ENCODE measurements at places on chromosomes 7 and 10.

- no peak for DNase-seq
- no peak overlapping the region for H3K27ac ChIP-seq
- no peaks in the 10 kb centered on the region for H3K4me1 ChIP-seq
- H3K36me3 ChIP-seq: no peaks in the 10 kb centered on the region
- H3K4me3 ChIP-seq: no peak overlapping the region
- no peaks in the 10 kb centered on the region for H3K27me3 ChIP-seq
Observed at GRCh38 chr7:31067491-31067890, 15.4 kb downstream of the ADCYAP1R1 start.

DNA sequence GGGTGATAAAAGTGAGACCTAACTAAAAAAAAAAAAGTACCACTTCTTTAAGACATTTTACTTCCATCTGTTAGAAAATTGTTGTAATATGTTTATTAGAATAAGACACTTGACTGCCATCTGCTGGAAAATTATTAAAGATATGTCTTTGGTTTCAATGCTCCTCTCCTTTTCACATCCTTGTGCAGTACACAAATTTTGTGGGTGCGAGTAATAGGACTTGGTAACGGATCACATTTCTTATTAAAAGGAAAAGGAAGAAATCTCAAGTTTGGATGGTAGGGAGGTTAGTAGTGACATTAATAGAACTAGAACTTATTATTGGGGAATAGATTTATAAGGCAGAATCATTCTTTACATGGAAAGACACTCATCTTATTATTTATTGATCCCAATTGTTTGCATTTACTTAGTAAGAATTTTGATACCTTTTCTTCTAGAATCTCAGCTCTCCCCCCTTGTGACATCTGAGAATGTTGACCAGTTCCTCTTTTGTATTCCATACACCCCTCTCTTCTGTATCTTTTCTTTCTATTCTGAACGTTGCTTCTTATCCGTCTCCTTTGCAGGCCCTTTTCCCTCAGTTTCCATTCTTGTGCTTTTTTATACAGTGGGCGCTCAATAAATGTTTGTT is 43.0 kb upstream of the RPA3 start:
- H3K4me3 ChIP-seq: peak overlapping the region; percentile 74
- peak overlapping the region; percentile 87 for H3K27ac ChIP-seq
- no peaks in the 10 kb centered on the region for H3K27me3 ChIP-seq
- no peaks in the 10 kb centered on the region for H3K36me3 ChIP-seq

GRCh38 chr10:69323622-69324021 is 45.3 kb downstream of the HK1 start:
- H3K4me1 ChIP-seq: peaks cover 79% of the 10 kb centered on the region
- H3K27me3 ChIP-seq: no peaks in the 10 kb centered on the region
- no peak overlapping the region for H3K27ac ChIP-seq
- H3K4me3 ChIP-seq: no peak overlapping the region

DNA sequence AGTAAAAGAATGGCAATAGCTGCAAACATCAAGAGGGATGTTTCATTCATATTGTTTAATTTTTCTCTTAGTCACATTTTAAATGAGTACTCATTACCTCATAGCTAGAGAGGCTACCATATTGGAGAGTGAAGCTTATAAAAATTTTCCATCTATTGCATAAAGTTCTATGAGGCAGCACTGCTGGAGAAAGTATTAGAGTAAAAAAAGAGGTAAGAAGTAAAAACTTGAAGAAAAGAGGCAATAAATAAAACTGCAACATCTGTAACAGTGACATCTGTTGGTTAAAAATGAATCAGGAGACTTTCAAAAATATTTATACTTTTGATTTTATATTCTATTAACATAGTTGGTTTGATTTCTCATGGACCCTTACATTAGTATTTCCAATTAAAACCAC is 284.5 kb upstream of the SEMA3D start:
- peaks cover 7% of the 10 kb centered on the region for H3K4me1 ChIP-seq
- H3K27me3 ChIP-seq: no peaks in the 10 kb centered on the region
- no peak overlapping the region for H3K27ac ChIP-seq
- no peak for DNase-seq

DNA sequence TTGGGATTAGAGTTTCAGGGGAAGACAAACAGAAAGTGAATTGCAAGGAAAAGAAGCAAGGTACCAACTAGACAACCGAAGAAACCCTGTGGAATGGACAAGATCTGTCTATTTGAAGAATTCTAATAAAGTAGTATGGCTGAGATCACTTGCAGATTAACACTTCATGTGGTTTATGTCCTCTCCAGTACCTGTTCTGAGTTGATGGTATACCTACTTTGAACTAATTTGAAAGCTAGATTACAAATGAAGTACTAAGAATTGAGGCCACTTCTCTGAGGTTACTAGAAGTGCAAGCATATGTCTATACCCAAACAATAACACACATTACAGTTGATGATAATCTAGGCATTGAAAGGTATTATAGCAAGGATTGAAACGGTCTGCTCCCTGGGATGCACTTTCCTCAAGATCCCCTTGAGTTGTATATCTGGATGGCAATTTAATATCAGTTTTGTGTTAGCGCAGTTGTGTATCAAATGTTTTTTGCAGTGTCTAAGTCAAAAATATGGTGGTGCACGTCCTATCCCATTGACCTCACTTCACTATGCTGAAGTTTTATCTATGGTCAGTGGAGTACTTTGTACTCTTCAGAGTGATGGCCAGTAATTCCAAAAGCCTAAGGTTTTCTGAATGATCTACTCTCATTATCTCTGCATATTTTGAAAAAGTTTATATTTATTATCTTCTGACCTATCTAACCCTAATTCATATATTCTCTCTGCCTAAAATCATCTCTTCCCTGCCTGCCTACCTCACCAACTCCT is 25.9 kb downstream of the ZNF277 start:
- peaks cover 11% of the 10 kb centered on the region for H3K36me3 ChIP-seq
- DNase-seq: no peak
- no peak overlapping the region for H3K27ac ChIP-seq
- no peak overlapping the region for H3K4me3 ChIP-seq

- no peak overlapping the region for H3K4me3 ChIP-seq
- no peak for DNase-seq
- H3K4me1 ChIP-seq: peaks cover 45% of the 10 kb centered on the region
- no peaks in the 10 kb centered on the region for H3K27me3 ChIP-seq
Observed at GRCh38 chr10:133399123-133399601, 5.2 kb downstream of the MTG1 start.

- no peak overlapping the region for H3K27ac ChIP-seq
- peaks cover 5% of the 10 kb centered on the region for H3K36me3 ChIP-seq
- DNase-seq: no peak
Observed at GRCh38 chr10:3432081-3432825, 259.7 kb upstream of the PITRM1 start.

- H3K27me3 ChIP-seq: no peaks in the 10 kb centered on the region
- no peak overlapping the region for H3K27ac ChIP-seq
- H3K4me3 ChIP-seq: no peak overlapping the region
- DNase-seq: no peak
- H3K36me3 ChIP-seq: no peaks in the 10 kb centered on the region
Observed at GRCh38 chr7:39069896-39070881, 92.5 kb downstream of the POU6F2 start.

DNA sequence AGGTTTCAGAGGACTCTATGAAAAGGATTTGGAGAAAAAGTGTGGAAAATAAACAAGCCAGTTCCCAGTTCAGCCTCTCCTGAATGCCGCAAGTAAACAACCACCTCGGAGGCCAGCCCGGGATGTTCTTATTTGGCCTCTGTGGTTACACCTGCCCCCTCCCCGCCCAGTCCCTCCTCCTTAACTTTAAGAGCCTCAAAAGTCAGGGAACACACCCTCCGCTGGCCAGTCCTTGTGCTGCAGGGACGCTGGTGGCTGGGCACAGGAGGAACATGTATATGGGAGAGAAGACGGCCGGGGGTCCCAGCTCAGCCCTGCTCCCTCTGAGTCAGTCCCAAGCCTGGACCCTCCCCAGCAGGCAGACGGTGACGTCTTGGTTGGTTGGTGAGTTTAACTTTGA is 6.1 kb downstream of the CHST3 start:
- H3K27ac ChIP-seq: no peak overlapping the region
- peaks cover 43% of the 10 kb centered on the region for H3K4me1 ChIP-seq
- no peak for DNase-seq
- H3K4me3 ChIP-seq: no peak overlapping the region
- H3K36me3 ChIP-seq: no peaks in the 10 kb centered on the region
- peaks cover 17% of the 10 kb centered on the region for H3K27me3 ChIP-seq

DNA sequence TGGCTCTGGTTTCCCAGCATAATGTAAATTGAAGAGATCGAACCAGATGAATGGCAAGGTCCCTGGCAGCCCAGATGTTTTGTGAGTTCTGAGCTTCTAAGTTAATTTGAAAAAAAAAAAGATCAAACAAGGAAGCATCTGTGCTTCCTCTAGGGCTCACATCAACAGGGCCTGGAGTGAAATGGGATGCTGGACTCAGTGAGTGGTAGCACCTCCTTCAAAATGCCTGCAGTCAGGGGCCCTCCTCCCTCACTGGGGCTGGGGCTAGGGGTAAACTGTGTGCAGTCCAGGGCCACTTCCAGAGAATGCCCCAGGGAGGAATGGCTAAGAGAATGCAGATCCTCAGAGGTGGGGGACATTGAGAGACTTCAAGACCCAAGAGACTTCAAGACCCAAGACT is 6.0 kb upstream of the CUEDC2 start:
- DNase-seq: no peak
- no peak overlapping the region for H3K27ac ChIP-seq
- peaks cover 38% of the 10 kb centered on the region for H3K4me1 ChIP-seq
- H3K4me3 ChIP-seq: no peak overlapping the region

DNA sequence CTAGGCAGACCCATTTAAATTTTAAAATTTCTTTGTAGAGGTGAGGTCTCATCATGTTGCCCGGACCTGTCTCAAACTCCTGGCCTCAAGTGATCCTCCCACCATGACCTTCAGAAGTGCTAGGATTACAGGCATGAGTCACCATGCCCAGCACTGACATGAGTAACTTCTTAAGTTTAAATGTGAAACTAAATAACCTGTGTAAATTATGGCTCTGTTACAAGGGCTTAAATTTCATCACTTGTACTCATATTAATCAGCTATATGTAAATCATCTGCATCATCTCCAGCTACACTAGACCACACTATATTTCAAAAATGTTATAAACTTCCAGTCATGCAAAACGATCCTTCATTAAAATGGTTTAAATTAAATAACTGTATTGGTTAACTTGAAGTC is 56.1 kb downstream of the ATAD1 start:
- H3K36me3 ChIP-seq: peaks cover 31% of the 10 kb centered on the region
- H3K4me1 ChIP-seq: peaks cover 44% of the 10 kb centered on the region
- H3K27ac ChIP-seq: peak overlapping the region; percentile 78
- no peaks in the 10 kb centered on the region for H3K27me3 ChIP-seq
- no peak overlapping the region for H3K4me3 ChIP-seq

DNA sequence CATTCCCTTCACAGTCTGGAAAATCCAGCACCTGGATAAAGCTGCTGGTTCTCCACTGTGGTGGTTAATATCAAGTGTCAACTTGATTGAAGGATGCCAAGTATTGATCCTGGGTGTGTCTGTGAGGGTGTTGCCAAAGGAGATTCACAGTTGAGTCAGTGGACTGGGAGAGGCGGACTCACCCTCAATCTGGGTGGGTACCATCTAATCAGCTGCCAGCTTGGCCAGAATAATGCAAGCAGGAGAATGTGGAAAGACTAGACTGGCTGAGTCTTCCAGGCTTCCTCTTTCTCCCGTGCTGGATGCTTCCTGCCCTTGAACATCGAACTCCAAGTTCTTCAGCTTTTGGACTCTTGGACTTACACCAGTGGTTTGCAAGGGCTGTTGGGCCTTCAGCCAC is 48.4 kb downstream of the C10orf143 start:
- no peak overlapping the region for H3K27ac ChIP-seq
- H3K4me3 ChIP-seq: no peak overlapping the region
- no peak for DNase-seq
- H3K36me3 ChIP-seq: no peaks in the 10 kb centered on the region
- no peaks in the 10 kb centered on the region for H3K4me1 ChIP-seq
- no peaks in the 10 kb centered on the region for H3K27me3 ChIP-seq

GRCh38 chr7:130960208-130960988 is 226.4 kb upstream of the KLF14 start:
- peaks cover 62% of the 10 kb centered on the region for H3K36me3 ChIP-seq
- H3K27ac ChIP-seq: peak overlapping the region; percentile 100
- H3K4me3 ChIP-seq: no peak overlapping the region
- H3K4me1 ChIP-seq: peaks cover 42% of the 10 kb centered on the region

GRCh38 chr10:35353805-35354204 is 17.5 kb downstream of the CCNY start:
- H3K4me3 ChIP-seq: no peak overlapping the region
- H3K4me1 ChIP-seq: peaks cover 92% of the 10 kb centered on the region
- DNase-seq: no peak
- peaks cover 6% of the 10 kb centered on the region for H3K36me3 ChIP-seq

- no peak overlapping the region for H3K27ac ChIP-seq
- peaks cover 31% of the 10 kb centered on the region for H3K4me1 ChIP-seq
- H3K4me3 ChIP-seq: no peak overlapping the region
Observed at GRCh38 chr10:50415292-50415691, 164.0 kb upstream of the ASAH2 start.

- no peak overlapping the region for H3K27ac ChIP-seq
- H3K4me3 ChIP-seq: no peak overlapping the region
- DNase-seq: peak; percentile 7
- H3K27me3 ChIP-seq: peaks cover 45% of the 10 kb centered on the region
Observed at GRCh38 chr10:42177077-42177792, 461.1 kb downstream of the ZNF33B start.

- H3K4me1 ChIP-seq: peaks cover 17% of the 10 kb centered on the region
- no peak overlapping the region for H3K27ac ChIP-seq
- no peaks in the 10 kb centered on the region for H3K36me3 ChIP-seq
Observed at GRCh38 chr10:44865289-44865671, 45.9 kb upstream of the TMEM72 start.

- H3K36me3 ChIP-seq: no peaks in the 10 kb centered on the region
- no peak overlapping the region for H3K27ac ChIP-seq
- H3K4me3 ChIP-seq: no peak overlapping the region
- H3K4me1 ChIP-seq: peaks cover 8% of the 10 kb centered on the region
- DNase-seq: peak; percentile 4
- H3K27me3 ChIP-seq: peaks cover 4% of the 10 kb centered on the region
Observed at GRCh38 chr7:90736968-90737939, 141.1 kb downstream of the CDK14 start.

GRCh38 chr7:66403564-66403963 is 198.4 kb downstream of the TPST1 start:
- H3K36me3 ChIP-seq: peaks cover 21% of the 10 kb centered on the region
- H3K4me3 ChIP-seq: no peak overlapping the region
- DNase-seq: no peak
- H3K4me1 ChIP-seq: no peaks in the 10 kb centered on the region

- no peaks in the 10 kb centered on the region for H3K36me3 ChIP-seq
- peaks cover 2% of the 10 kb centered on the region for H3K4me1 ChIP-seq
- no peak for DNase-seq
- no peak overlapping the region for H3K4me3 ChIP-seq
- no peak overlapping the region for H3K27ac ChIP-seq
- no peaks in the 10 kb centered on the region for H3K27me3 ChIP-seq
Observed at GRCh38 chr7:6074612-6075380, 43.6 kb downstream of the ANKRD61 start.

Data from activated CD4-positive, alpha-beta T cell treated with anti-CD3 and anti-CD28 coated beads for 36 hours (primary cell).